ENCODE measurements at places on chromosomes 11 and 22. TPM values are rescaled to one million over a fixed set of nuclear protein-coding genes. Genes with fewer than 3 reads are reported as not detected.

ARHGAP32 gene
- total RNA-seq, result 13.3 TPM

PANX2 gene
- 0.86 TPM for total RNA-seq

FERMT3 gene
- 10.2 TPM for total RNA-seq

TMEM218 gene
- total RNA-seq, result 22.8 TPM

DENND6B gene
- total RNA-seq, result 1.7 TPM

MMP12 gene
- 5.6 TPM for total RNA-seq

SLC22A6 gene
- not detected for total RNA-seq

PHF21B gene
- not detected for total RNA-seq

PTPRJ gene
- 29.5 TPM for total RNA-seq

SEPTIN5 gene
- total RNA-seq, result 17.0 TPM

BIRC3 gene
- total RNA-seq, result 4.4 TPM

CNGA4 gene
- total RNA-seq, result not detected

CALCA gene
- not detected for total RNA-seq

JOSD1 gene
- 46.6 TPM for total RNA-seq

HTR3B gene
- not detected for total RNA-seq

DDTL gene
- total RNA-seq, result 1.1 TPM

OR51B2 gene
- total RNA-seq, result not detected

ATL3 gene
- 75.3 TPM for total RNA-seq

JAML gene
- not detected for total RNA-seq

ALX4 gene
- total RNA-seq, result not detected

SPDYC gene
- total RNA-seq, result not detected

GAS2 gene
- total RNA-seq, result 0.66 TPM

B4GALNT4 gene
- 1.1 TPM for total RNA-seq

SREBF2 gene
- total RNA-seq, result 74.7 TPM

OR52A1 gene
- total RNA-seq, result not detected

ACRV1 gene
- total RNA-seq, result not detected
